Progenitor cell of endocrine pancreas (in vitro differentiated cells): ENCODE measurements at places on chromosomes 1 and 21. TPM values are rescaled to one million over a fixed set of nuclear protein-coding genes. Genes with fewer than 3 reads are reported as not detected.

DNA sequence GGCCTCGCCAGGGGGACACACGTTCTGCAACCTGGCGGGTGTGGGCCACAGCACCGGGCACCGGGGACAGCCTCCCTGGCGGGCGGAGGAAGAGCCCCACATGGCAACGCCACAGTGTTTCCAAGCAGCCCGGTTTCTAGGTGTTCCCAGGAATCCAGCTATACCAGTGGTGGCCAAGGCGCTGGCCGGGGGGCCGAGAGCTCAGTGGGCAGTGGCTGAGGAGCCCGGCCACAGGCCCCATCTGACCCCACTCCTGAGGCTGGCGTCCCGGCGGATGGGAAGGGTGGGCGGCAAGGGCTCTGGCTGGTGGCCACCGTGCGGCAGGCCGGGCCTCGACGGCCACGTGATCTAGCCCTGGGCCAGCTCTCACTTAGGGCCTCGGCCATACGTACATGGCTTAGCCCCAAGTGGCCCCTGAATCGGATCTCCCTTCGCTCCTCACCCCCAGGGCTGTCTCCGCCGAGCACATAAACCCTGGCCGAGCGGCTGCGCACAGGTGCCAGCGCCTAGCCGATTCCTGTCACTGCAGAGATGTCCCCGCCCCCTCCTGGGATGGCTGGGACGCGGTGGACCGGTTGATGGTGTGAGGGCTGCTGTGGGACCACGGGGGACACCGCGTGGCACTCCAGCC, 68.7 kb downstream of the MORN1 start:
- no peak for DNase-seq

DNA sequence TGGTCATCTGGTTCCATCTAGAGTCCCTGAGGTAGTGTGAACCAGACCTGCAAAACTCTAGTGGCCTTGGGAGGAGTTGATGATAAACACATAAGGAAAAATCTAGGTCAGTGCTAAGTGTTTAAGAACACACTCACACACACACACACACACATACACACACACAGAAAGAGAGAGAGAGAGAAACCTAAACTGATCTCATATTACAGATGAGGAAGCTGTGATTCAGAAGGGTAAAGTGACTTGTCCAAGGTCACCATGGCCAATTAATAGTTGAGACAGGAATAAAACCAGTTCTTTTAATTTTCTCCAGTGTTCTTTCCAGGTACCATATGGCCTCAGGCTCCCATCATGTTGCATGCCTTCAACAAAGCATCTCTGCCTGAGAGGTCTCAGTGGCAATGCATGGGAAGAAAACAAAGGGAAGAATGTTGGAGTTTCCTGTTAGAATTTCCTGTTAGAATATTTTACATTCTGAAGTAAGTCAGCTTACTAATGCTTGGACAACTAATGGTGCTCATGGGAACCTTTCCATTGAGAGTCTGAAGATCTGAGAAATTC, 77.3 kb upstream of the TSPAN2 start:
- DNase-seq, result no peak

DNA sequence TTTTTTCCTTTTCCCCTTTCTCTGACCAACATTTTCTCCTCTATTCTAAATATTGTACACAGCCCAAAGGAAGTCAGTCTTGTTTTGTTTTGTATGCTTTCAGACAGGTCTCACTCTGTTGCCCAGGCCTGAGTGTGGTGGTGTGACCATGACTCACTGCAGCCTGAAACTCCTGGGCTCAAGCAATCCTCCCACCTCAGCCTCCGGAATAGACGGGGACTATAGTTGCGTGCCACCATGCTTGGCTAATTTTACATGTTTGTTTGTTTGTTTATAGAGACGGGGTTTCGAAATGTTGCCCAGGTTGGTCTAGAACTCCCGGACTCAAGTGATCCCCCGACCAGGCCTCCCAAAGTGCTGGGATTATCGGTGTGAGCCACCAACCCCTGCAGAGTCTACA, 72.8 kb downstream of the NRIP1 start:
- DNase-seq, result no peak

DNA sequence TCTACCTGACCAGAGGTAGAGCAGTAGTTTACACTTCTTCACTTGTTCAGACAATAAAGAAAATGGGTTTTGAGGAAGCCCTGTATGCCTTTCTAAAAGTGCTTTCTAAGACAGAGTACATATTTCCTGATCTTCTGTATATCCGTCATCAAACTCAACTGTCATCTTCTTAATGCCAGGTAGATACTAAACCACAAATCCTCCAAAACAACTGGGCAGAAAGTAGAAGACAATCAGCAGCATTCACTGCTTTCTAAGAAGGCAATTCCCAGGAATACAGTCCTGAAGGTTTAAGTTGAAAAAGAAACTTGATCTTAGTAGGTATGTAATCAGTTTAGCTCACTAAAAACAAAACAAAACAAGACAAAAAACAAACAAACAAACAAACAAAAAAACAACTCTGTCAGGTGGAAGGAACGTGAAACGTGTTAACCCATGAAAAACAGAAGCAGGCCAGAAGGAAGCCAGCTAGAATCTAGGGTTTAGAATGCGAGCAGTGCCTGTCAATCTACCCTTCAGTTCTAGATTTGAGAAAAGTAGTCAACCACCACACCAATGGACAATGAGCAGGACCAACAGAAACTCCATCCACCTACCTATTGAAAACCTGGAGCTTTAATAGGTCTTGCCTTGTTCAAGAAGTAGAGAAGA, 59.2 kb downstream of the LEPR start:
- no peak for DNase-seq

GRCh38 chr1:84573481-84573966, 716 bp downstream of the CTBS start:
- no peak for DNase-seq

- no peak for DNase-seq
These were observed 6.1 kb downstream of the PDE9A start for GRCh38 chr21:42659416-42660117.

DNA sequence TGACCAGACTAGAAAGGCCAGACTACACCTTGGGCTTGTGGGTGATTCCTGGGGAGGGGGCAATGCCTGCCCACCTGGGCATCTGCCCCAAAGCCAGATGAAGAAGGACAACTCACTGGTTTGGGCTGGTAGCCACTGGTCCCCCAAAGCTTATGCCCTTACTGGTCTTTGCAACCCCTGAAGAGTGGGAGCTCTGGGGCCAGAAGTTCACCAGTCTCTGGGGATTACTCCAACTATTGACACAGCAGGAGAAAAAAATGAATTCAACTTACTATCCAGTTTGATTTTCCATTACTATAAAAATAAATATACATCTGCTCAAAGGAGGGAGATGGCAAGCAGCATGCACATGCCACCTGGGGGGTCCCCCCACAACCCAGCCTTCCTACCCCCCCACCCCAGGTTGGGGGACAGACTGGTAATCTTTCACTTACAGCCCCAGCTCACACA, 2.6 kb downstream of the AHDC1 start:
- no peak for DNase-seq

- no peak for DNase-seq
These were observed 19.7 kb upstream of the LAPTM5 start for GRCh38 chr1:30777060-30777903.

Gene LCE2C
- not detected in 2 replicates for total RNA-seq

Gene NCMAP
- 1.3 and 1.7 TPM in 2 replicates for total RNA-seq

Gene EPHA2
- 28.3 and 31.9 TPM in 2 replicates for total RNA-seq

Gene ATG4C
- total RNA-seq, result 13.0 and 13.2 TPM in 2 replicates

Gene CA14
- total RNA-seq, result 13.1 and 16.6 TPM in 2 replicates
